ENCODE measurements at places on chromosomes 12 and 14.

DNA sequence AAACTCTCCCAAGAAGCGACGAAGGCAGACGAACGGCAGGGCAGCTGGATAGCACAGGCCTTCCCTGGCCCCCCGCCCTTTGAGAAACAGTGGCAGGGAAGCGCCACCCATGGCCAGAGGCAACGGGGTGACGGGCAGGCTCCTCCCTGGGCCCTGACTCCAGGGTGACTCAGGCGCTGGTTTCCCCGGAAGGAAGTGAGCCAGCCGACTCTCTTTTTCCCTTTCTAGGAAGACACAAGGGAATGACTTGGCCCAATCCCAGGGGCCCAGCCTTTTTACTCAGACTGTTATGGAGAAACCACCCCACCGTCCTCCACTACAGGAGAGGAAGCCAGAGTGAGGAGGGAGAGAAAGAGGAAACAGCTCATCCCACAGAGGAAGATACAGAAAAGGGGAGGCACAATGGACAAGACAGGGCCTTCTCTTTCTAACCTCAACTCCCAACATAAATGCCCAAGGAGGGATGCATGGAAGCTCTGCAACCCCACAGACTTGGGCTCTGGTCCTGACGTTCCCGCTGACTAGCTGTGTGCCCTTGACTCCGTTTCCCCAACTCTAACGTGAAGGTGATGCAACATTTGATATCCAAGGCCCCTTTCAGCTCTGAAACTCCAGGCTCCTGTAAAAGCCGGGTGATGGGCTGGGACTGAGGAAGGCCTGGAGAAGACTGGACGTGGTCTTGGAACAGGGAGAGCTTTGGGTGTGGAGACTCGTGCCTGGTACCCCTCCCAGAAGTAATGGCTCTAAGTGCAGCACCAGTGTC lies 27.9 kb downstream of the ACTN1 start:
- no peak for DNase-seq

DNA sequence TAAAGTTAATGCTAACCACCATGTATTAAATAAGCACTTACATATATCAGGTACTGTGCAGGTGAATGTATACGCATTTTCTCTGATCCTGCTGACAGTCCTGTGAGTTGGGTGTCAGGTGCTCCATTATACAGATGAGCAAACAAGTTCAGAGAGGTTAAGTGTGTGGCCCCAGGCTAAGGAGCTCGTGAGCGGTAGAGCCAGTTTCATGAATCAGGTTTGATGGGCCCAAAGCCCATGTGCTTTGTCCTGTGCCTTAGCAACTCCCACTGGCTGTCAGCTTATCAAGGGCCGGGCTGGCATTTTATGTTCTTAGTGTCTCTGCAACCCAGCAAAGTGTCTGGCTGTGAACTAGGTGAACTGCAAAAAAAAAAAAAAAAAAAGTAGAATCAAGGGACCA lies 701.2 kb upstream of the TBX3 start:
- no peak for DNase-seq

GRCh38 chr14:104245075-104245474 lies 106.7 kb downstream of the KIF26A start:
- DNase-seq, result no peak

GRCh38 chr12:72365151-72365550 lies 93.0 kb downstream of the TRHDE start:
- no peak for DNase-seq

DNA sequence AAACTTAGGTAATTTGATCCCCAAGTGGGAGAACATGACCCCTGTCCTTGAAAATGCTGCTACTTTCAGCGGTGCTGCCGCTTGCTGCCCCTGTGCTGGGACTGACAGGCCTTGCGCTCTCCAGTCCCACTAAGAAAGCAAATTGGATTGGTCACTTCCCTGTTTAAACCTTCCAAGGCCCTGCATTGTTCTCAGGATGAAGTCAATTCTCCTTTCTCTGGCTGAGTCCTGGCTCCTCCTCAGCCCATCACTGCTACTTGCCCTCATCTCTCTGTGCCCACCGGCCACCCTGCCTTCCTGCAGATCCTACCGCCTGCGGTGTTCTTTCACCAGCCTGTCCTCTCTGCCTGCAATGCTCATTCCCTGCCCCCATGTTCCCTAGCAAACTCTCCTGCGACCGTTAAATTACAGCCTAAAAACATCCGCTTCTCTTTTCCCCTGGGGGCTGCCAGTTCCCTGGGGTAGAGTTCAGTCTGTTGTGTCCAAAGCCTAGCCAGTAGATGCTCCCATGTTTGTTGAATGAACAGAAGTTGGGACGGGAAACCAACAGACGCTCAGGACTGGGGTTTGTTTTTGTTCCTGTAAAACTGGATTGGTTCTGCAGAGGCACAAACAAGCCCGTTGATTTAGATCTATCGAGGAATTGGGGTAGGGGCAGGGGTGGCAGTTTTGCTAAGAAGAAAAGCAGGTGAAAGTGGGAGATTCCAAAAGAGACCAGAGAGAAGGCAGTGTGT lies 127.3 kb upstream of the HIF1A start:
- no peak for DNase-seq

GRCh38 chr12:58051378-58051777 lies 110.0 kb downstream of the ATP23 start:
- DNase-seq, result no peak

GRCh38 chr12:115553622-115554021 lies 723.9 kb downstream of the MED13L start:
- DNase-seq, result no peak

- DNase-seq, result no peak
These were observed 21.9 kb upstream of the ADIPOR2 start for GRCh38 chr12:1668833-1669543.

- no peak for DNase-seq
These were observed 9.7 kb downstream of the PAWR start for GRCh38 chr12:79681008-79681590.

DNA sequence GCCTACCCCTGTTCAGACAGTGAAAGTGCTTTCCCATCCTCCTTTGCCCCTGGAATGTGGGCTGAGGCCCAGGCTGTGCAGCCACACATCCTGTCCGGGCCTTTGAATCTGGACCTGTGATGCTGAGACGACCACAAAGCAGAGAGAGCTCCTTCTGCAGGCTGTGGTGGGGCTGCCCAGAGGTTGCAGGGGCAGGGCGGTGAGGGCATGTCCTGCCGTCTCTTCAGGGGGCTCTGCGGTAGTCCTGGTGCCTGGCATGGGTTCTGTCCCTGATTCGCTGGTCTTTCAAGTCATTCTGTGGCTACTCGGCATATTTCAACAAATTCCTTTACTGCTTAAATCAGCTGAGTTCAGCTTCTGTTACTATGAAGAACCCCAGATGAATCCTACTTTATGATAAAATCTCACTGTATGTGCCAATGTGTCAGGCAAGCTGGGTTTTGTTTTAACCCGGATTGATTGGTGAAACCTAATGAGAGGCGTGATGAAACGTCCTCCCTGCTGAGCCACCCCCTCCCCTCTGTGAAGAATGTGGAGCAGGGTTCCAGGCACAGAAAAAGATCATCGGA lies 63.4 kb upstream of the DICER1 start:
- no peak for DNase-seq

DNA sequence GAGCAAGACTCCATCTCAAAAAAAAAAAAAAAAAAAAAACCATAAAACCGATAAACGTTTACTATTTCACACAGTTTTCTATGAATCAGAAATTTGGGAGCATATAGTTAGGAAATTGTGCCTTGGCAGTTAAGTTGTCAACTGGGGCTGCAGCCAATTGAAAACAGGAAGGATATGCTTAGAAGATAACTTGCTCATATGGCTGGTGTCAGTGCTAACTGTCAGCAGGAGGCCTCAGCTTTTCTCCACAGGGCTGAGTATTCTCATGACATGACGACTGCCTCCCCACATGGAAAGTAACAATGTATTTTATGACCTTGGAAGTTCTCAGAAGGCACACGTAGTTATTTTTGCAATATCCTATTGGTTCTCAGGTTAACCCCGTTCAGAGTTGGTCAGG lies 29.6 kb upstream of the OR5AU1 start:
- DNase-seq, result no peak

GRCh38 chr14:93240678-93241000 lies 33.6 kb downstream of the UBR7 start:
- no peak for DNase-seq

DNA sequence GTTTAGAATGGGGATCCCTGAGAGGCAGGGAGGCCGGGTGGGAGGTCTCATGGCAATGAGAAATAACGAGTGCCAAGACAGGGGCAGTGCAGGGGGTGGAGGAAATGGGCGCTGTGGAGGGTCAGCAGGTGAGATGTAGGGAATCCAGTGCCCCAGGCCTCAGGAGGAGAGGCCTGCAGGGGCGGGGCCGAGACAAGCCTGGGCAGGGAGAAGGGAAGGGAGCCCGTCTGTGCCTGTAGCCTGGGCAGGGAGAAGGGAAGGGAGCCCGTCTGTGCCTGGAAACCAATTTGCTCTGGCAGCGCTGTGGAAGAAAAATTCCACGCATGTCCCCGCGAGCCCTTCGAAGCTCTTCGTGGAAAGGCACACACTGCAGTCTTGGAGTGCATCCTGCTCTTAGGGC lies 10.6 kb upstream of the NCOR2 start:
- DNase-seq, result no peak

DNA sequence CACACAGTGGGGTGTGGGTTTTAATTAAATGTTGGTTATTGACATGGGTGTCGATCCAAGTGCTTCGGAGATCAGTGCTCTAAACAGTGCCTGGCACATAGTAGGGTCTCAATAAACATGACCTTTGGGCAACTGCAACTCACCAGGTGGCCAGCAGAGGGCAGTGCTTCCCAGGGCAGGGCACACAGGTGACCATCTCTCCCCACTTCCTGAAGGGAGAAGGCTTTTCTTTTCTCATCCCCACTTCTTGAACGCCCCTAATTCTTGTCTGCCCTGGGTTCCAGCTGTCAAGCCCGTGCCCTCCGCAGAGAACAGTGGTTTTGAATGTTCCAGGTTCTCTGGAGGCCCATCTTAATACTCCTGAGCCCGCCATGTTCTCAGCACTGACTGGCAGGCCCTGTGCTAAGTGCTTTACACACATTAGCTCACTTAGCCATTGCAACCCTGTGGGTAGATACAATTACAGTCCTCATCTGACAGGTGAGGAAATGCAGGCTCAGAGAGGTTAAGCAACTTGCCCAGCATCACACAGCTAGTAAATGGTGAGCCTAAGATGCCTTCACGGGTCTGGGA lies 16.3 kb downstream of the RAPGEF3 start:
- peak; percentile 68 for DNase-seq

- DNase-seq, result no peak
These were observed 28.6 kb upstream of the RND1 start for GRCh38 chr12:48894271-48894670.

GRCh38 chr14:99195602-99196309 lies 76.2 kb downstream of the BCL11B start:
- no peak for DNase-seq

GRCh38 chr12:104372061-104372720 lies 68.7 kb downstream of the EID3 start:
- DNase-seq, result no peak

DNA sequence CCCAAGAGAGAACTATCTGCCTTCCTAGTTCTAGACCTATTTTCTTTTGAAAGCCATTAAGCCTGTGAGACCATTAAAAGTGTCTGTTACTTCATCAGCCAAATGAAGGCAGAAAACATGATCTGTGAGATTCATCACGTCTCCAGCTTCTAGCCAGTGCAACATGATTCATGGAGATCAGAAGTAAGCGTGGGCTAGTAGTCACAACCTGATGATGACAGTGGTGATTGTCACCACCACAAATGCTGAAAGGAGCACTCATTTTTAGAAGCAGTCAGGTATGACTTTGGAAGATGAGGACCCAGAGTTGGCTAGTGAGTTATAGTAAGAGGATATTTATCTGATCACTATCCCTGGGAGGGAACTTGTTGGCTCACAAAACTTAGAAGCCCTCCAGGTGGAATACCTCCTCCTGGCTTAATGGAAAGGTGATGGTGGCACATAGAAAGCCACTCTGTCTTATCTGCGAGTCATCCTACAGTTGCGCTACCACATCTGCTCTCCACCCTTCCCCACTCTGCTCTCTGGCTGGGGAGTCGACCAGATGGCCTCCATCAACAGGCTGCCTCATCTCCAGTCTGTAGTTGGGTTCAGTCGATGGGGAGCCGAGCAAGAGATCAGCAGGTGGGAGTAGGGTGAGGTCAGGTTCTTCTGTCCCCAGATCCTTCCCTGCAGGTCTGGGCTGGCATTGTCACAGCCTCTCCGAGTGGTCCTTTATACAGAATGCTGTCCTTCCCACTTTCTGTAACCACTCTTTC lies 317.6 kb upstream of the FKBP4 start:
- DNase-seq, result no peak

DNA sequence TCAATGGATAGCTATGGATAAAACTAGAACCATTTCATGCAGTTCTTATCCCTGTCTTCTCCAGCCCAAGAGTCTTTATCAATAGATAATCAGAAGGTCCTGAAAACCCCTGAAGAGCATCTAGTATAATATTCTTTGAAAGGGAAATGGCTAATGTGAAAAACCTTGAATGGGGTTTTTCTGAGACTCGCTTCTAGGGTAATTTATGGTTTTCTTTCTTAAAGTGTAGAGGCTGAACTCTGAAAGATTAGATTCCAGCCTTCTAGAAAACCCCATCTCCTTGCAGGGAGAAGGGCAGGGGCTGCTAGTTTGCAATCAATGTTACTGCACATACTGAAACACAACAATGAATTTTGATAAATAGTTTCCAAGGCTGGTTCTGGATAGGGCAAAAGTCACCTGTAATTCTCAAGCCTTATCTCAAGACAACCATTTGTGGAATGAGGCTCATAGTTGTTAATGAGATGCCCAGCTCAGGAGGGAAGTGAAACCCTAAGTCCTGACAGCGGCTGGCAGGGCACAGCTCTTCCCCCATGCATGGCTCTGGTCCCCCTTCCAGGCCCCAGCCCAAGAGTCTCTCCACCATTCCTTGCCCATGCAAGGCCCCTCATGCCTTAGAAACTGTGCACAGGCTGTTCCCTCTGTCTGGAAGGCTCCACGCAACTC lies 33.7 kb upstream of the PYGL start:
- no peak for DNase-seq

DNA sequence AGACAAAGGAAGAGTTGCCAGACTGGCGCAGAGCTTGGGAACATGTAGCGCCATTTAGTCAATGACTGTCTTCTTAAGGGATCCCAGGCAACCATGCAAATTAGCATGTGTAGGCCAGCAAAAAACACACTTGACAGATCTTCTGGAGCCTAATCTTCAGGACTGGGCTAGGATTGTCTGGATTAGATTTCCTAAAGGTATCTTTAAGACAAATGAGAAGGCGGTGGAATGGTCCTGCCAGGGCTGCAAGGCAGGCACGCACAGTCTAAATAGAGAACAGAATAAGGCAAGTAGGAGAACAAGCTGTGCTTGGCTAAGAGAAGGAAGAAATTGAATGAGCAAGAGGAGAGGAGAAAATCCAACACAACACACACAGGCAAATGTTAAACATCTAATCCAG lies 80.0 kb downstream of the CIT start:
- DNase-seq, result no peak

GRCh38 chr12:131378176-131378842 lies 332.6 kb upstream of the SFSWAP start:
- no peak for DNase-seq

GRCh38 chr12:713281-713875 lies 39.0 kb upstream of the WNK1 start:
- DNase-seq, result no peak
